A549 treated with RU486 at 1 μM for 4 hours (cell line): ENCODE measurements at places on chromosomes 4 and X. TPM values are rescaled to one million over a fixed set of nuclear protein-coding genes. Genes with fewer than 3 reads are reported as not detected.

SRPX gene
- total RNA-seq: 5.2 to 8.4 TPM (median 7.3 TPM) in 5 replicates

CFAP47 gene
- not detected in 5 replicates for total RNA-seq

DSPP gene
- not detected in 5 replicates for total RNA-seq

OTC gene
- not detected in 5 replicates for total RNA-seq

CFP gene
- 0.35 to 0.88 TPM (median 0.58 TPM) in 5 replicates for total RNA-seq

AKAP14 gene
- not detected in 5 replicates for total RNA-seq

CXXC4 gene
- total RNA-seq: 0.02 TPM in 2 of 5 replicates, not detected in the others

UNC5C gene
- 0.02 TPM in 1 of 5 replicates, not detected in the others for total RNA-seq

PLRG1 gene
- 54.8 to 60.6 TPM (median 57.7 TPM) in 5 replicates for total RNA-seq

PNMA3 gene
- total RNA-seq: 0.13 to 0.20 TPM (median 0.14 TPM) in 5 replicates

PAGE2B gene
- total RNA-seq: not detected in 5 replicates

MGAT4D gene
- total RNA-seq: not detected in 5 replicates

GAR1 gene
- total RNA-seq: 34.3 to 59.5 TPM (median 42.1 TPM) in 5 replicates

COL4A6 gene
- 11.5 to 15.5 TPM (median 15.0 TPM) in 5 replicates for total RNA-seq

MAGEA2 gene
- total RNA-seq: not detected in 5 replicates

INTU gene
- total RNA-seq: 1.0 to 2.3 TPM (median 1.3 TPM) in 5 replicates

TLR8 gene
- not detected in 5 replicates for total RNA-seq

WWC2 gene
- total RNA-seq: 11.7 to 17.0 TPM (median 15.7 TPM) in 5 replicates

TBX22 gene
- total RNA-seq: not detected in 5 replicates

GPM6B gene
- total RNA-seq: 0.03 to 0.30 TPM in 2 of 5 replicates, not detected in the others

FOXP3 gene
- total RNA-seq: 0.06 to 0.33 TPM (median 0.10 TPM) in 5 replicates

CYLC1 gene
- not detected in 5 replicates for total RNA-seq

CACNA1F gene
- total RNA-seq: not detected in 5 replicates

ARHGEF6 gene
- 0.09 to 0.25 TPM (median 0.18 TPM) in 5 replicates for total RNA-seq

GPRASP3 gene
- total RNA-seq: 2.0 to 4.6 TPM (median 3.5 TPM) in 5 replicates

SPANXC gene
- total RNA-seq: 0.65 to 1.3 TPM (median 0.81 TPM) in 3 of 5 replicates, not detected in the others

GLRA2 gene
- total RNA-seq: not detected in 5 replicates

DCHS2 gene
- 0.03 to 0.05 TPM in 2 of 5 replicates, not detected in the others for total RNA-seq

S100G gene
- not detected in 5 replicates for total RNA-seq

SPARCL1 gene
- total RNA-seq: not detected in 5 replicates

KCNE5 gene
- total RNA-seq: 0.14 to 0.21 TPM (median 0.19 TPM) in 4 of 5 replicates, not detected in the other

KLHL34 gene
- not detected in 5 replicates for total RNA-seq

WNK3 gene
- total RNA-seq: 0.01 TPM in 2 of 5 replicates, not detected in the others

RHOXF1 gene
- not detected in 5 replicates for total RNA-seq
